KBM-7 (cell line): ENCODE measurements at places on chromosomes 2 and 18.

DNA sequence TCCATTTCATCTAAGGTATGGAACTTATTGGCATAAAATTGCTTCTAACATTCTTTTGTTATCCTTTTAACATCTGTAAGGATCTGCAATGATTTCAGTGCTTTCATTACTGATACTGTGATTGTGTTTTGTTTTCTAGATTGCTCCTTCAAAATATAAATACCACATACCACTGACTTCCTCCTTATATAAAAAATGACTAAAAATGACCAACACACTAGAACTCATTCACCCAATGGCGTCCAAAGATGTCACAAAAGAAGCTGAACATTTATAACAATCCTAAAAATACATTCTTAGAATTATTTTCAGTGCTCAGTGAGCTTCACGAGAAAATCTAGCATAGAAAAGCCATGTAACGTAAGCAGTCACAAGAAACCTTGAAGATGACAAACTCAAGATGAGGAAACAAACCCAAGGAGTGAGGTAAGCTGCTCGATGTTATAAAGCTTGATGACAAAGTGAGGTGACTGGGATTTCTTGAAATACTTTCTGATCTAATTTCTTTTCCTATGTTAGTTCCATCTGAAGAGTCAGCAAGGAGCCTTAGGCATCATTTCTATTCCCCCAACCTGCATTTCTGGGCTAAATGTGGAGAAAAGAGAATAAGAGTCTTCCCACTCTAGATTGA, 42.6 kb downstream of the PNO1 start:
- DNase-seq = no peak

DNA sequence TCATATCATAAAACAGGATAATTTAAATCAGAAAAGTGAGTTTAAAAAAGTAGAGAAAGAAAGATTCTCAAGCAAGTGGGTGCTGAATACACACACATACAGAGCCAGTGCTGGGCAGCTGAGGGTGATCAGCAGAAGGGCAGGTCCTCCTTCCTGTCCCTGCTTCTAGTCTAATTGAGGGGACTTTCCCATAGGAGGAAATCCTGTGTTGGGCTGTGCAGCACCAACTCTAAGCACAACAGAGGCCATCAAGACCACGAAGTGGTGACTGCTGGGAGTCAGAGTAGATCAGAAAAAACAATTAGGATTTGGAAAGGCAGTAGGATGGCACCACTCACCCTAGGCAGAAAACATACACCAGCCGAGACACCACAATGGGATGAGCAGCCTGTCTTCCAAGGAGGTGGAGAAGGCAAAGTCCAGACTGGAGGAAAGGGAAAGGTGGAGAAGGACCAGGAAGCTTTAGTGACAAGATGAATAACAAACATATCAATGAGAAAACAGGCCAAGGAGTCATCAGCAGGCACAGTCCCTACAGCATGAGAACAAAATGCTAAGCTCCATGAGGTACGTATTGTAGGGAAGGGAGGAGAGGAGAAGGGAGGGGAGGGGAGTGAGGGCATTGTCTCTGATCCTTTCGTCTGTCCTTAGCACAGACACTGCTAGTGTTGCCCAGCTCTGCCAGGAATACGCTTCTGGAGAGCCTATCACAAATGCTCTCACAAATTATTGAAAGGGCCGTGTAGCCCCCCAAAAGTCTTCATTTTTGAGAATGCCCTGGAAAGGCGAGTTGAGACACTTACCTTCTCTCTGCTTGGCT, 16.7 kb upstream of the MSGN1 start:
- no peak for DNase-seq

DNA sequence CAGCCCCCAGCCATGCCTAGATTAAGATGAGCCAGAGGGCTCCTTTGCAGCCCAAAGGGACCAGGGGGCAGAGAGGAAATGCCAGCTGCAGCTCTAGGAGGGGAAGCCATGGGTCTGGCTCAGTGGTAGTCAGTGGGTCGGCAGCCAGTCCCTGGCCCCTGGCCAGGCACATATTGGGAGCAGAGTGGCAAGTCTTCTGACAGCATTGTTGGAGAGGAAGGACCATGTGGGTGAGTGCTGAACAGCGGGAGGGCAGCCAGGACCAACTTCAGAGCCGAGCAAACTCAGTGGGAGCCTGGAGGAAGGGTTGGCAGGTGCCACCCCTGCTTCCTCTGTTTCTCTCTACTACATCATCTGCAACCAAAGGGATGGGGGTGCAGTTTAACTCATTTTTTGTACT, 140.5 kb upstream of the PELI1 start:
- DNase-seq = no peak

DNA sequence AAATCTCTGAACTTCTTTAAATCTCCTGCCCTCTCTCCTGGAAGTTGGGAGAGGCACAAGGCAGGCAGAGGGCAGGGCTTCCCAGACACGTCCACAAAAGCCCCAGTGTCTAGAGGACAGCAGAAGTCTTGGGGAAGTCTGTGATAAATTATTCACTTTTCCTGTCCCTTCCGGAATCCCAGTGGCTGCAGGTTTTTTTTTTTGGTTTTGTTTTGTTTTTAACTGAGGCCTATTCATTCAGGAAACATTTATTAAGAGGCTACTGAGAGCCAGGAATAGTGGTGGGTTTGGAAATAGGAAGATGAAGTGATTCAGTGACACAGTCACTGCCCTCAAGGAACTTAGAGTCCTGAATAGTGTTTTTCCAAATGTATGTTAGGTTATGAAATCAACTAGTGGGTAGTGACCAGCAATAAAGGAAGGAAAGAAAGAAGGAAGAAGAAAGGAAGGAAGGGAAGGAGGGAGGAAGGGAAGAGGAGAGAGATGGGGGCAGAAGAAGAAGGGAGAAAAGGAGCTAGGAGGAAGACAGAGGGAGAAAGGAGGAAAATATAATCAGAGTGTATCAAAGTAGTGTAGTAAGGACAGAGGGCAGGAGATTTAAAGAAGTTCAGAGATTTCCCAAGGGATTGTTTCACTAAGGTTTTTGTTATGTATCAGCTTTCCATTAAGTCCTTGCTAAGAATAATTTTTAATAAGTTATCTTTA, 98.9 kb upstream of the ZFP36L2 start:
- DNase-seq = no peak

GRCh38 chr2:30931841-30932407, 124.7 kb upstream of the CAPN13 start:
- DNase-seq = no peak

- DNase-seq = peak; percentile 89
Measured at GRCh38 chr2:205706769-205707381, 24.6 kb downstream of the NRP2 start.

DNA sequence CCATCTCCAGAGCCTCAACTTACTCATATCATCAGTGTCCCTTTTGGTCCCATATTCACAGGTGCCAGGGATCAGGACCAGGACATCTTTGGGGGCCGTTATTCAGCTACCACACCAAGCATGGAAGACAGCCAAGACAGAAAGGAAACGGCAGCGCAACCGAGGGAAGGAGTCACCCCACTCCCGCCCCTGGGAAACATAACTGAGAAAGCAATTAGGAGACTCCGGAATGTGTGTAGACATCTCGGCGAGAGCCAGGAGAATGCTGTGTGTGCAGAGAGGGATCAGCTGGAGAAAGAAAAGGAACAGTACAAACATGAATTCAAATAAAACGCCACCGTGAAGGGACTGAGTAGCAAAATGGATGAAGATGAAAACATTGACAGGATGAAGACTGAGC, 13.4 kb upstream of the BOK start:
- DNase-seq = no peak

GRCh38 chr18:57791911-57792310, 11.2 kb downstream of the ATP8B1 start:
- DNase-seq = no peak

GRCh38 chr2:235485362-235485761, 8.5 kb upstream of the AGAP1 start:
- no peak for DNase-seq

DNA sequence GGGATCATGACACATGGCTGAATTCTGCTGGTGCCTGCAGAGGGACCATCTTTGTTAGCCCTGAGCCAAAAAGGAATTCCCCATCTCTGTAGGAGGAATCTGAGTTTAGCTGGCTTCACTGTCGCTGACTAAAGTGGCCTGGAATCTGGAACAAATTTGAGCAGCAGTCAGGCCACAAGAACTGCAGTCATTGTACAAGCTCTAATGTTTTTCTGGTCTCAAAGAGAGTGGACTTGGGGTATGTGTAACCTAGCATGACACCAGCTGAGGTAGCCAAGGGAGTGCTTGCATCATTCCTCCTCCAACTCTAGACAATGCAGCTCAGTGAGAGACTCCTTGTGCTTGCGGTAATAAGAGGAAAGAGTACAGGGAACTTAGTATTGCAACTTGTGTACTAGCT, 539.1 kb upstream of the LRRTM4 start:
- no peak for DNase-seq
